ENCODE measurements at places on chromosomes 1 and 21.

- no peak for DNase-seq
These were observed 20.8 kb downstream of the CR1 start for GRCh38 chr1:207516729-207517128.

DNA sequence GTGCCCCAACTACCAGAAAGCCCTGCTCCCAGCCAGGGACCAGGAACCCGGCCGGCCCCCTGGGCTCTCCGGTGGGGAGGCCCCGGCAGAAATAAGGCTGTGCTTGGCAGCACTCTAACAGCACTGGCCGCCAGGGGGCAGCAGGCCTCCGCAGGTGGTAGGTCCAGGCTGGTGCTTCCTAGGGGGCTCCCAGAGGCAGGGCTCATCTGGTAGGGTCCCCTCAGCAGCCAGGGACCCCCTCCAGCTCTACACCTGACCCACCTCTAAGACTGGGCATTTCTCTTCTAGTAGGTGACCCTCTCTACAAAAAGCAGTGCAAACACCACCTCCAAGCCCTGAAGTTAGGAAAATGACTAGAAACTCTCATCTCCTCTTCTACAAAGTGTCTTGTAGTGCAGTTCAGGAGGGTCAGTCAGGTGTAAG, 85.6 kb downstream of the STUM start:
- peak; percentile 86 for DNase-seq

DNA sequence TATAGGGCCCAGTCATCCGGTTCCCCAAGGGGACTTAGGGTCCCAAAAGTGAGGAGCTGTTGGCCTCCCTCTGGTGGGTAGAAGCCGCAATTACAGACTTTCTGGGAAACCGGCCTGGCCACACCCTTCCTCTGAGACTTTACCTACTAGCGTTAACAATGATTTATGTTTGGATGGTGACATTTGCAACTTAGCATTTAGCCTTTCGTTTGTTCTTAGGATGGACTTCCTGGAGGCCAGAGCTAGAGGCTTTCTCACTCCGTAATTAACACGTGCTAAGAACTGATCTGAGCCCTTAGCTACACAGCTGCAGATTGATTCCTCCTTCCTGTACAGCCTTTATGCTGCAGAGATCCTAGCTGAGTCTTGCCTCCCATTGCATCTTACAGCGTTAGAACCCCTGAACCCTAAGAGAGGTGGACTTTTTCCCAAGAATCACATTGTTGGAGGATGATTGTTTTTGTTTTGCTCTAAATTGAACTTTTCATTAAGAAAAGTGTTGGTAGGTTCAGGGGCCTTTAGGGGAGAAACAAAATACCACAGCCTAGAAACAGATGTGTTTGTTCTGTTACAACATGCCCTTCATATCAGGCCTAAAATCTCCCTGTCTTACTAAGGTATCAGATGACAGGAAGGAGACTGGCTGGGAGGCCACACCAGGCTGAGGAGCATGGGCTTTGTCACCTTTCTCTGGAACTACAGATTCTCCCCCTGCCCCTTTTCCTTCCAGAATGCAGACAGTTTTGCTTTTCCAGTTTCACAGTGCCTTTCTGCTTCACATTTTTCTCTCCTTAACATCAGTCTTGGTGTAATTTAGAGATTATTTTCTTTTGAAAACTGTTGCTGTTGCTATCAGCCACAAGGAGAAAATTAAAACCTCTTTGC, 1.9 kb downstream of the S100A11 start:
- DNase-seq = peak; percentile 59

DNA sequence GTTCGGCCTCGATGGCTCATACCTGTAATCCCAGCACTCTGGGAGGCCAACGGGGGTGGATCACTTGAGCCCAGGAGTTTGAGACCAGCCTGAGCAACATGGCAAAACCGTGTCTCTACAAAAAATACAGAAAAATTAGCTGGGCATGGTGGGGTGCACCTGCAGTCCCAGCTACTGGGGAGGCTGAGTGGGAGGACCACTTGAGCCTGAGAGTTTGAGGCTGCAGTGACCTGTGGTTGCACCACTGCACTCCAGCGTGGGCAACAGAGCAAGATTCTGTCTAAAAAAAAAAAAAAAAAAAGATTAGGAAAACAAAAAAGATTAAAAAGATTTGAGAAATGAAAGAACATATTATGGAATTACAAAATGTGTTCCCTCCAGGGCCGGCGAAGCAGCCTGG, 18.4 kb upstream of the IFNAR2 start:
- no peak for DNase-seq

GRCh38 chr1:30880678-30881318, 27.8 kb downstream of the SDC3 start:
- no peak for DNase-seq
